Activated naive CD4-positive, alpha-beta T cell treated with anti-CD3 and anti-CD28 coated beads, Interleukin-2, amount 50 U/mL, for 72 hours (primary cell): ENCODE measurements at places on chromosomes 1 and 21.

- no peak for DNase-seq
These were observed 31.5 kb downstream of the TMCO1 start for GRCh38 chr1:165737196-165737595.

- no peak for DNase-seq
These were observed 308.4 kb downstream of the RGS7 start for GRCh38 chr1:241048622-241049021.

DNA sequence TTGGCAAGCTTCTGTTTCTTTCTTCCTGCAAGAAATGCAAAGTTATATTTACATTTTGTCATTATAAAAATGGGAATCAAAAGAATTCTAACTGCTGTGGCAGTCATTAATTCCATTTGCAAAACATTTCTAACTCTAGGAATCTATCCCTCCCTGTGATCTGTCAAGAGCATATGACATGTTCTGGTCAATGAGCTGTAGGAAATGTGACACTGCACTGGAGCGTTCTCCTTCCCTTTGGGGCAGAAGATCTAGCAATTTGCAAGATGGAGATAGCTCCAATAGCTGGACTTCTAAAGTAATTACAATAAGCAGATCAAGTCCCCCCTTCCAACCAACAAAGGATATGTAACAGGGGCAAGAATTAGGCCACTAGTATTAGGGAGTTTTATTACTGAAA is 6.3 kb downstream of the TOMM20 start:
- DNase-seq = no peak

- no peak for DNase-seq
These were observed at the start of gene AGBL4 for GRCh38 chr1:50023292-50024159. TSS of gene AGBL4 (minus strand) at chr1:50023954.

DNA sequence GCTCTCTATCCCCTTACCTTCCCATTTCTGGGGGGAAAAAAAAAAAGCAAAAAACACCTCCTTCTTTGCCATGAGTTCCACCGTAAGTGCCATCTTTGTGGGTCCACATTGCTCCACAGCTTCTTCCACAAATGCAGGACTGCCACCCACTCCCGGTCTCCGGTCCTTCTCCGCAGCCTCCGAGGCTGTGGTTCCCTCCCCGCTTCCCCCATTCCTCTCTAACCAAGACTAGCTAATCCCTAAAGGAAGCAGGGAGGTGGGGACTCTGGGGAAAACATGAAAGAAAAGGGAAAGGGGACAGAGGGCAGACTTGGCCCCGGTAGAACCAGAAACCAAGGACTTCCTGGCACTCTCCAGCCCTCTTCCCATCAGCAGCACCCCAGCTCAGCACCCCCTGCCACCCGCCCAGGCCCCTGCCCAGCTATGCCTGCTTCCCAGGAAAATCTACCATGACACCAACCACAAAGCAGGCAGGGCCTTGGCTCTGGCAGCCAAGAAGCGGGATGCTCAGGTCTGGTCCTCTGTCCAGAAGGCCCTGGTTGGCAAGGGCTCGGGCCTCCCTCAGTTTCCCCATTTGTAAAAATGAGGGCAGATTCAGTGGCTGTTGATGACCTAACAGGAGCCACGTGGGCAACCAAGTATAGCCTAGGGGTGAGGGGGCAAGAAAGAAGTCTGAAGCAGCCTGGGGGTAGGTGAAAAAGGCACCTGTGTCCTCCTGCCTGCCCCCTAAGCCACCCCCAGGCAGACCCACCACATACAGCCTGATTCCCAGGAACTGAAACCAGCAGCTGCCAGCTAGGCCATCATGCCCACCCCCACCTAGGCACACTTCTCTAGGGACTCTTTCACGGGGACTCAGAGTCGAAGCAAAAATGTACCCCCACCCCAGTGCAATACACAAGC is 2.5 kb downstream of the EPHA2 start:
- no peak for DNase-seq

GRCh38 chr1:11525151-11525505 is 46.2 kb downstream of the DISP3 start:
- DNase-seq = no peak

DNA sequence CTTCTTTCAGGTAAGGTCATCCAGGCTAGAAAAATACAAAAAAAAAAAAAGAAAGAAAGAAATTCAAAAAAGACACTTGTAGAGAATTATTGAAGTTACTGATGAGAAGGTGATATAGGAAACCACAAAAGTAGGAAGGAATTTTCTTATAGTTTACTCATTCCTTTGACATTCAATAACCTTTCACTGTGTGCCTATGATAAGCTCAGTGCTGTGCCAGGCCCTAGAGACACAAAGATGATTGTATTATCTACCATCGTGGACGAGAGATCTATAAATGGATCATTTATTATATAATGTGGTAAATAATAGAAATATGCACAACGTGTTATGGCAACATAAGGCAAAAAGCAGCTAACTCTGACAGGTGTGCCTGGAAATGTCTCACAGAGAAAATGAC is 109.6 kb upstream of the NGF start:
- DNase-seq = no peak

DNA sequence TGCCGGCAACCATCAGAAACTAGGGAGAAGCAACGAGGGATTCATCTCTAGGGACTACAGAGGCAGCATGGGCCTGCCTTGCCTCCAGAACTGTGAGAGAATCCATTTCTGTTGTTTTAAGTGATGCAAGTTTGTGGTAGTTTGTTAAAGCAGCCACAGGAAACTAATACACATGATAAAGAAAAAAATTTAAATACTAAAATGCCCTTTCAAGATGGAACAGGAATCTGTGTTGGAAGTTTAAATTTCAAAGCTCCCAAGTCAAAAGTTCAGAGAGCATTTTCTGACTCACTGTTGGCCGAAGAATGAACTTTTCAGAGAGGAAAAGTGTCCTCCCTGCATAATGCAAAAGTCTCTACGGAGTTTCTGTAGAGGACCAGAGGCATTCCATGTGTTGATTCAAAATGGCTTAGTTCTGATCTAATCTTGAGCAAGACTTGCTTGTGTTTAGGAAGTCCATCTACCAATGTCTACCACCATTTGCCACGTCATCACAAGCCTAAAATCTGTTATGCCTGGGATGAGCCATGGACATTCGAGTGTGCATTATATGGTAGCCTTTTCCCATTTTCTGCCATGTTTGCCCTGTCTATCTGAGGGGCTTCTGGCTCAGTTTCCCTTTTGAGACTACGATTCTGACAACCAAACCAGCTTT is 22.4 kb upstream of the ARHGAP29 start:
- no peak for DNase-seq

DNA sequence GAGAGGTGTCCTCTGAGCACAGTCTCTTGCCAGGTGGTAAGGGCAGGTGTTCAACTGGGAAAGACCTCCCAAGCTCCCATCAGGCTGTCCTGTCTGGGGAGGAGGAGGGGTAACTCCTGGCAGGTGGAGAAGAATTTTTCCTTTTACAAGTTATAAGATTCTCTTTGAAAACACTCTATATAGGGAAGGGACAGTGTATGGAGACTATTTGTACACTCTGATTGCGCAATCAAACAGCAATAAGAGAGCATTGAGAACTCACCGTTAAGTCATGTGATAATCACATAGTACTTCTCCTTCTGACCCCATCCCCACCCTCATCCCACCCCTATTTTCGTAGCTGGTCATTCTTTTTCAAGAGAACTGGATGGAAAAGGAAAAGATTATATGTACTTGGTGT is 179.3 kb upstream of the ZNF644 start:
- DNase-seq = no peak

GRCh38 chr1:13582713-13583443 is 754 bp upstream of the PDPN start:
- no peak for DNase-seq

GRCh38 chr1:29793101-29793546 is 556.8 kb downstream of the PTPRU start:
- DNase-seq = no peak

DNA sequence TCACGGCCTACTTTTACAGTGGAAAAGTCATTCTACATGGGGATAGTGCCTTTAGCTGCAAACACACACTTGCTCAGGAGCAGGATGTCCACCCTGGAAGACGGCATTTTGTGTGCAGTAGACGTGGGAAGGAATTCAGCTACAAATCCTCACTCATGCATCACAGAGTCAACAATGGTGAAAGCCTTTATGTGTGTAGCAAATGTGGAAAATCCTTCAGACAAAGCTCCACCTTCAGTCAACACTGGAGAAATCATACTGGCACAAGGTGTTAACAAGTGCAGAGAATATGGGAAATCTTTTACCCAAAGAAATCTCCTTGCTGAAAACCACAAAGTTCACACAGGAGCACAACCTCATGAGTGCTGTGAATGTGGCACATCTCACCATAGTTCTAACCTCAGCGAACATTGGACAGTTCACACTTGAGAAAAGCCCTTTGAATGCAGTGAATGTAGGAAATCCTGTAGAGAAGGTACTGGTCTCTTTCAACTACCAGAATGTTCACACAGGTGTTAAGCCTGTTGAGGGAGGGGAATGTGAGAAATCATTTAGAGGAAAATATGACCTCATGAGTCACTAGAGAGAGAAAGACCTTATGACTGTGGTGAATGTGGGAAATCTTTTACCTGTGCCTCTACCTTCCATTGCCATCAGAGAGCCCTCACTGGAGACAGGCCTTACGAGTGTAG is 101.8 kb downstream of the PTGS2 start:
- DNase-seq = no peak

DNA sequence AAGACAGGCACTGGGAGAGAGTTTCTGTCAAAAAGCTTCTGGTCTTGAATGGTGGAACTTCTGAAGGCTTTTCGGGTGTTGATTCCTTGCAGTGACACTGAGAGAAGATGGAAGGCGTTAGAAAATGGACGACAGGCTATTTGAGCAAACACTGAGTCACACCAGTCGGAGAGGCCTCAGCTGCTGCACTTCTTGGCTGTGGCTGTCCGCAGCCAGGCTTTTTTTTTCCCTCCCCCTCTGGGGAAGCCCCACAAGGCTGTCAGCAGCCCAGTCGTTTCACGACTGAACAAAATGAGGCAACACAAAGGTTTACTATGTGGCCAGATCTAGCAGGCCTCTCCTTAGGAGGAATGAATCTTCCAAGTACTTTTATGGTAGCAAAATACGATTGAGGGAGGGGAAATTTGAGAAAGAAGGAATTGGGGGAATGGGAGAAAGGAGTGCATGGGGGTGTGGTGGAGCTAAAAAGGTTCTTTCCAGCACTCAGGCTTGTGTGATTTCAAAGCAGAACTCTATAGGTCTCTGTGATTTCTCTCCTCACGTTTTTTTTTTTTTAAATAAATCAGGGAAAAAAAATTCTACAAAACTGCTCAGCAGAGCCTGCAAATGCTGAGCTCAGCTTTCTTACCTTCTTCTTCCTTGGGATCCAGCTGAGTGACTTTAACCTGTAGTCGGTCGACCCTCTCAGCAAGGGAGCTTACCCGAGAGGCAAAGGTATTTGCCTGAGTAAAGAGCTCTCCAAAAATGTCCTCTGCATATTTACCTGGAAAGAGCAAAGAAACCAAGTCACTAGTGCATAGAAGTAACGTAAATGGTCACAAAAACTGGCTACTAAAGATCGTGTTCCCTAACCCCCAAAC is 26.1 kb downstream of the GPR3 start:
- DNase-seq = no peak

DNA sequence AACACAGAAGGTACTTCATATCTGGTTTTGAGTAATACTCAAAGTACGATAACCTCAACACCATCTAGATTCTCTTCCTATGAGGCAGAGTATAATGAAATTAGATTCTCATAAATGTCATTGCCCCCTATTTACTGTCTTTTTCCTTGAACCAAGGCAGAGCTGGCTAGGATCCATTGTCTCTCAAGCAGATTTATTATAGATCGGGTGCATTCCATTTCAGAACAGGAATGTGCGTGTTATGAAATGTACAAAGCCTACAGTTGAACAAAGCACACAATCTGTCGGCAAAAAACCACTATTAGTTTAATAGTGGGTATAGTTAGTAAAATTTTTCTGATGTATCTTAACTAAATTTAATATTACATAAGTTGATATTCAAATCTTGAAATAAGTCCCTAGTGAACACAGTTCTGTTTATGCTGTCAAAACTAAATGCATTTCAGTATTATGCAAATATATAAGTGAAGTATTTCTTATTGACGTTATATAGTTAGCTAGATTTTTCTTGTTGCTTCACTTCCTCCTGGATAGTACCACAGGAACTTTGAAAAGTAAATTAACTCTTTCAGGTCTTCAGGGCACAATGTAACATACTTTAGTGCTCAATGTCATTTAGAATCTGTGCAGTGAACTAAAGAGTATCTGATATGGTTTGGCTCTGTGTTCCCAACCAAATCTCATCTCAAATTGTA is 92.1 kb downstream of the DDAH1 start:
- no peak for DNase-seq

DNA sequence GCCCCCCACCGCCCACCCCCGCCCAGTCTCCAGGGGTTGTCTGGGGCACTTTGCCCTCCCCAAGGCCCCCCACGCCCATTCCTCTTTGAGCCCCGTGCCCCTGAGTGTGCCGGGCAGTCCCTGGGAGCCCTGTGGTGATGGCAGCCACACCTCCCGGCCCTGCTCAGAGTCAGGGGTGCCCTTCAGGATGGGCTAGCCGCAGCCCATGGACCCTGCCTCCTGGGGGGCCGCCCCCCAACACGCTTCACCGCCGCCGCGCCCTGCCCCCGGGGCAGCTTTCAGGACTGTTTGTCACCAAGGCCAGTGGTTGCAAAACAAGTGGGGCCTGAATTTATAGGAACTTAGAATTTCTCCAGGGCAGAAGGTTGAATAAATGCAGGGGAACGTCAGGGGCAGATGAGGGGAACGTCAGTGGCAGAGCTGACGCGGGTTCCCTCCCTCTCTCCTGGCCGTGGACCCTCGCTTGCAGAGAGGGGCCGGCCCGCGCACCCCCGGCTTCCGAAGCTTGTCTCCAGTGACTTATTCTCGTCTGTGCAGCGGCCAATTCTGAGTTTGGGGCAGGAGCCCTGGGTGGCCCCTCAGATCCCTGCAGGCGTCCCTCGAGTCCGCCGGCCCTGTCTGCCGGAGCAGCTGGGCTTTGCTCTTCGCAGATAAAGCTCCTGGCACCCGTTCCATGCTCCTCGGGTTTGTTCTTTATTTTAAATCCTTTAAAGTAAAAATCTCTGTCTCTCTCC is 41.2 kb upstream of the ADARB1 start:
- DNase-seq = no peak

DNA sequence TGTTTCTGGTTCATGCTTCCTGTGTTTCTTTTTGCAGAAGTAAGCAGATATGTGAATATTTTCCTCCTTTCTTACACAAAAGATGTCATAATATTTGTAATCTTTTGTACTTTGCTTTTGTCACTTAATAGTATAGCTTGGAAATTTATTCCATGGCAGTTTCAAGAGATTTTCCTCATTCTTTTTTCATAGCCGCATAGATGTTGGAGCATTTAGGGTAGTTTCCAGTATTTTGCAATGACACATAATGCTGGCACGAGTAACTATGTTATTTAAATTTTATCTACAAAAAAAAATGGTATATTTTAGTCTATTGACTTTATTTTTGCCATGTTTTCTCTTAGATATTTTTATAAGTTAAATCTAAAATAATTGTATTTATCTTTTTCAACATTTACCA is 40.7 kb downstream of the AGO3 start:
- DNase-seq = no peak

- no peak for DNase-seq
These were observed 1.2 kb downstream of the ZFP69 start for GRCh38 chr1:40478276-40478675.

DNA sequence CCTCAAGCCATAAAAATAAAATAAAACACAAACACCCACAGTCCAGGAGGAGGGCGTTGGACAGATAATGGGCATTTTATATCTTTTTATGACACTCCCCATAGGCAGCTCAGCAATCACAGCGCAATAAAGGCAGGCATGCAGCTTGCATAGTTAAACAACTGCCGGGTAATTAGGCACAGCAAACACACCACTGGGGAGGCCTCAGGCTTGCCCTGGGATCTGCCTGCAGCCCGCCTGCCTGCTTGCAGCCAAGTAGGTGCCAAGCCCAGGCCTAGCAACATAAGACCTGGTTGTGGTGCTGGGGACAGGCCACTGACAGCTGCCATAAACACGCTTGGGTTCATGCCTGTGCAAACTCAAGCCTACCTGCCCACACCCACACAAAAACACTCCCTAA is 54.2 kb downstream of the DMAP1 start:
- no peak for DNase-seq
